ENCODE measurements at places on chromosomes 13 and 19. TPM values are rescaled to one million over a fixed set of nuclear protein-coding genes. Genes with fewer than 3 reads are reported as not detected.

Gene TMEM150B
- polyA plus RNA-seq, result not detected

Gene ZNF486
- 5.2 TPM for polyA plus RNA-seq

Gene PSG5
- polyA plus RNA-seq, result 893 TPM

GRCh38 chr19:3278749-3279148 is 54.3 kb downstream of the CELF5 start:
- no peak for DNase-seq

Gene PCDH20
- not detected for polyA plus RNA-seq

GRCh38 chr19:10858204-10858828 is 10.1 kb downstream of the C19orf38 start:
- no peak for DNase-seq

Data from BJ (cell line).